ENCODE measurements at places on chromosomes 11 and 22.
A peak's percentile ranks its signal among the peaks of the same experiment; 100 is the strongest.

DNA sequence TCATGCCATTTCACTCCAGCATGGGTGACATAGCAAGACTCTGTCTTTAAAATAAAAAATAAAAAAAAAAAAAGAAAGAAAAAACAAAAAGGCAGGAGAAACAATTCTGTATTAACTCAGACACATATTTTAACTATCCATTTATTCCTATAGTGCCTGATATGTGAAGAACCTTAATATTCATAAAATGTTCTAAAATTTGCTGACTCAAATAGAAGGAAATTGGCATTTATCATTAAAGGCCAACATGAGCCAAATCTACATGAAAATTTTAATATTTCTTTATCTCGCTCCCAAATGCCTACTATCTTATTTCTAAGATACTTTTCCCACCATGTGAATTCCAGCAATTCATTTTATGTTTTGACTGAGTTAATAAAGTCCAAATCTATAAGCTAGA lies 18.9 kb downstream of the PITPNB start:
- DNase-seq = no peak

- no peak for DNase-seq
These were observed 4.9 kb downstream of the TPBGL start for GRCh38 chr11:75245356-75246005.

- DNase-seq = no peak
These were observed 7.5 kb upstream of the C11orf97 start for GRCh38 chr11:94504689-94505293.

DNA sequence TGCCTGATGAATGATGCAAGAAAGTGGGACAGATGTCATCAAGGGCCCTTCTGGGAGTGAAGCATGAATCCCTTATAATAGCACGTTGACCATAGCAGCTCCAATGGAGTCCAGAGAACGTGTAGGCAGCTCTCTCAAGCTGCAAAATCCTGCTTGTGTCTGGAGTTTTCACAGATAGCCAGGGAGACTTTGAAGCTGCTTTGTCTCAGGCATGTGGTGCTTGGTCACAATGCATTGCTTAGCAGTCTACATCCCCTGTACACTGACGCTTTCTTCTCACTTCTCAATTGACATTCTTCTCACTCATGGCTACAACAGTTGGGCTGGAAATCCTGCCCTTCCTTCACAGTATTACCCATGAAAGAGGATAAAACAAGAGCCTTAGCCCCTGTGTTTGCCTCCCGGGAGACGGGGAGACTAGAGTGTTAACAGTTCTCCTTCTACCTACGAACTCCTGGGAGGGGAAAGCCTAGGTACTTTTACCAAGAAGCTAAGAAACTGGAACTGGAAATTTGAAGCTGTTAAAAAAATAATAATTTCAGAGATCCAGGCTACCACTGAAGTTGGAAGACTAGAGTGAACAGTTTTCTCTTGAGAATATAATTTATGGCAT lies 20.7 kb upstream of the MMP7 start:
- DNase-seq = no peak

DNA sequence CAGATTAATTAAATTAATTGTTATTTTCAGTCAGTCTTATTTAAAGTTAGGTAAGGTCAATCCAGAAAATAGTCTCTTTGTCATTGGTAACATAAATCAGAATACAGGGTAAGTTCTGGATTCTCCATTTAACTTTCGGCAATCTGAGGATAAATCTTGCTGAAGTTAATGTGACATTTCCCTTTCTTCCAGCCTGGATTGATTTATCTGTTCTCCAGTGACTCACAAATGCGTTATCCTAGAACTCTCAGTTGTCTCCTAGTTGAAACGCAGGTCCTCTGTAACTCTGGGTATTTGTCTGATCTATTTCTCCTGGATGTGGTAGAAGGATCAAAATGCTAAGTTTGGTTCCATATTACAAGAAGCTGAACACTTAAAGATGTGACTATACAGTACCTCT lies 21.0 kb downstream of the OR51E1 start:
- no peak for DNase-seq

DNA sequence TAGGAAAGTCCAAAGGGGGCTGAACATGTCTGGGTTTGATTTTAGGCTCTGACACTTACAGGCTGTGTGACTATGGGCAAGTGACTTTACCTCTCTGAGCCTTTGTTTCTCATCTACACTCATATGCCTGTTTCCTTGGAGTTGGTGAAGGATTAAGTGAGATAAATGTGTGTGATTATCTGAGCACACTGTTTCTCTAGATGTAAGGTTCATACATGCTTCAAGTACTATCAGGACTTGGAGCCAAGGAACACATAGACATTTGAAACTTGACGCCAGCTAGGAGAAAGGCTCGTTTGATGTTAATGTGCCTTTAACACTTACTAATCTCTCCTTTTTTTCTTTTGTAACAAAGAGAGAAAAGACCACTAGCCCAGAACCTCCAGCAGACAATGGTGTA lies 9.7 kb downstream of the CRYBB1 start:
- DNase-seq = no peak

GRCh38 chr11:121300313-121300971 lies 7.9 kb downstream of the SC5D start:
- DNase-seq = no peak

DNA sequence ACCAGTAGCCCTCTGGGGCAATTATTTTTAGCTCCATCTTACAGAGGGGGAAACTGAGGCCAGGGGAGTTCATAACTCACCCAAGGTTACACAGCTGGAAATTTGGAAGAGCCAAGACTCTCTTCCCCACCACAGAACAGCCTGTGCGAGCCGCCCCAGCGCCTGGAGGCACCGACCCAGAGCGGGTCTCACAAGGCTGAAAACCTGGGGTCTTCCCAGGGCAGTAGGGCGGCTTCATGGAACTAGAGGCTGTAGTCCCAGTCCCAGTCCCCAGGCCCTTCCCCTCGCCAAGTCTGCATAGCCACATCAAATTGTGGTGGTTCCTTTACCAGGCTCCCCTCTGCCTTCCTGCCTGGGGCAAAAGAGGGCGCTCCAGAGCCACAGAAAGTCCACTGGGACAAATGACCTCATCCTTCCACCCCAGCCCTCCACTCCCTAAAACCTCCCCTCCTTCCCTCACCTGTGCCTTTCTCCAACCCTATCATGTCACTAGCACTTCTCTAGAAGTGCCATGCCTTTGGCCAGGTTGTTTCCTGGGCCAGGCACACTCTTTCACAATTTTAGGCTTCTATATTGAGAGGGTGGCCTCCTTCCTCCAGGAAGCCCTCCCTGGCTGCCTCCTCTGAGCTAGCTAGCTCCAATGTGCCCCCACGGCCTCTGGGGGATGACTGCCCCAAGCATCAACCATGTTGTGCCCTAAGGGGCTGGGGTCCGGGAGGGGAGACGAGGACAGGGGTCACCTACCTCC lies 15.2 kb upstream of the CDC42EP1 start:
- DNase-seq = peak; percentile 24

DNA sequence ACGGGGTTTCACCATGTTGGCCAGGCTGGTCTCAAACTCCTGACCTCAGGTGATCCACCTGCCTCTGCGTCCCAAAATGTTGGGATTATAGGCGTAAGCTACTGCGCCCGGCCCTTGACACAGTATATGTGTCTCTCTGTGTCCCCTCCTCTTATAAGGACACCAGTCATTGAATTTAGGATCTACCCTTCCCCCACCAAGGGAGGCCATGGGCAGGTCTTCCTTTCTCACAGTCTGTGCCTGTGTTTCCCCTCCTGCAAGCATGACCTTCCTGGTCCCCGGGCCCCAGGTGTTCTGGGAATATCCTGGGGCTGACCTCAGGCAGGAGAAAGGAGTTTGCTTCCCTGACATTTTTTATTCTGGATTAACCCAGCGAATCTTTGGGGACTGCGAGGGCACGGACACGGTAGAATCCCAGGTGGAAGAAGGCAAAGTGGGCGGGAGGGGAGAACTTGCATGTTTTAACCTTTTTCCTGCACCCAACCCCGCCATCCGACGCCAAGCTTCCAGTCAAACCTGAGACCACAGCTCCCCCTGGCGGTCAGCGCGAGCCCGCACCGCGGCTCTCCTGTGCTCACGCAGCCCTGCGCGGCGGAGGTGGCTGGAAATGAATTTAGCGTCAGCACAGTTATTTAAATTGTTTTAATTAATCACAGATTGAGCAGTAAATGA lies 42.1 kb upstream of the ISX start:
- peak; percentile 29 for DNase-seq

GRCh38 chr11:75474878-75475766 lies 42.1 kb upstream of the KLHL35 start:
- peak; percentile 46 for DNase-seq

- no peak for DNase-seq
These were observed 177.1 kb upstream of the RAG2 start for GRCh38 chr11:36775130-36775529.

DNA sequence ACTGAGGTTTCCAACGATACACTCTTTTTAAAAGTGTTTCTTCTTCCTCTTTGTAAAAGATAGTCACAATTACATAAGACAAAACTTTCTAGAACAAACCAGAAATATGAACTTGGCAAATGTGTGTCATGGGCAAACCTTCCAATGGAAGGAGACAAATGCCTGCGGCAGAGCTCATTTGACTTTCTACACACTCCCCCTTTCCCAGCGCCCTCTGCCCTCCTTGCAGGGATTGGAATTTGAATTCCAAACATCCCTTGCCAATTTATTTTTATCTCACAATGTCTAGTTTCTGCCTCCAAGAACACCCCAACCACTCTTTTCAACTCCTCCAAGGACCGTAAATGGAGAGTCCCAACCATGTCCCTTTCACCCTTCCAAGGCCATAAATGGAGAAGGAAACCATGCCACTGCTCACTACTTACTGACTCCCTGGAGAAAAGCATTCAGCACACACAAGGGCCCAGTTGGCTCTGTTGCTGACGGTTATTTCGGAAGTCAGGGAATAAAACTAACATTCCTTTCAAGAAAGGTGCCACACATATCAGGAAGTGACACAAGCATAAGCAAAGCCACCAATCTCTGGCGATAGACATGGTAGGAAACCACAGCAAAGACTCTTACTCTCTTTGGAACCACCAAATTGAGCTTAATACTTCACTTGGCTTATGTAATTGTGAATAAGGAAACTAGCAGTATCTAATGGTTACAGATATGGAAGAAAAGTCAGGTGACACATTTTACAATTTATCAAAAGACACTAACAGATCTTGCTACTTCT lies 15.0 kb upstream of the ESAM start:
- no peak for DNase-seq

GRCh38 chr11:86458294-86459001 lies 83.8 kb downstream of the CCDC81 start:
- DNase-seq = no peak

- no peak for DNase-seq
These were observed 94.8 kb upstream of the APOA1 start for GRCh38 chr11:116932181-116932580.

DNA sequence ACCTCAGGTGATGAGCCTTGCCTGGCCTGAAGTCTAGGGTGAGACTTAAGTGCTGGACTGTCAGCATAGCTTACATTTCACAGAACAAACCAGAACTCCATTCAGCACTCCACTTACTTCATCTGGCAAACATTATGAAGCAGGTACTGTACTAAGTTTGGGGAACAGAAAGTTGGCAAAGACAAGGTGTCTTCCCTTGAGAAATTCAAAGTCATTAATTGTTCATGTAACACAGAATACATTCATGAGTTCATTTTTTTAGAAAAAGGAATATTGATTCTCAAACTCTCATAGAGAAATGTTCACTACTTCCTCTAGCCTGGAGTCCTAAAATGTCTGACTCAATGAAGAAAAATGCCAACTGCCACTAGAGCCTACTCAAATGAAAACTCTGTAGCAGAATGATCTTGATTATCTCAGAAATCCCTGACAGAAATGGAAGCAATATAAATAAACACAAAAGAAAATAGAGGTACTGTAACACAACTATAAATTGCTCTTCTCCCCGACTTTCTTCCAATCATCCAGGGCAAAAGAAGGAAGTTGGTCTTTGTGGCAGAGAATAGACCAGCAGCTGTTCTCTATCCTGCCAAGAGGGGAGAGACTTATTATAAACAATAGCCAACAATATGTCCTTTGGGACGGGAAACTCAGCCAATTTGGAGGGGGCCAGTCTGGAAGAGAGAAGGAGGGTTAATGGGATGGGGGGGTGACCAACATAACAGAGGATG lies 129.2 kb upstream of the MTMR2 start:
- DNase-seq = no peak

GRCh38 chr11:18452927-18453326 lies 2.7 kb upstream of the LDHAL6A start:
- no peak for DNase-seq

- DNase-seq = no peak
These were observed 5.2 kb downstream of the IGSF9B start for GRCh38 chr11:133951327-133952198.

GRCh38 chr11:61049063-61049377 lies 53.3 kb upstream of the CD5 start:
- DNase-seq = no peak

GRCh38 chr11:127223026-127223425 lies 222.5 kb upstream of the KIRREL3 start:
- no peak for DNase-seq

- DNase-seq = no peak
These were observed 21.7 kb downstream of the CCDC81 start for GRCh38 chr11:86396396-86396795.

DNA sequence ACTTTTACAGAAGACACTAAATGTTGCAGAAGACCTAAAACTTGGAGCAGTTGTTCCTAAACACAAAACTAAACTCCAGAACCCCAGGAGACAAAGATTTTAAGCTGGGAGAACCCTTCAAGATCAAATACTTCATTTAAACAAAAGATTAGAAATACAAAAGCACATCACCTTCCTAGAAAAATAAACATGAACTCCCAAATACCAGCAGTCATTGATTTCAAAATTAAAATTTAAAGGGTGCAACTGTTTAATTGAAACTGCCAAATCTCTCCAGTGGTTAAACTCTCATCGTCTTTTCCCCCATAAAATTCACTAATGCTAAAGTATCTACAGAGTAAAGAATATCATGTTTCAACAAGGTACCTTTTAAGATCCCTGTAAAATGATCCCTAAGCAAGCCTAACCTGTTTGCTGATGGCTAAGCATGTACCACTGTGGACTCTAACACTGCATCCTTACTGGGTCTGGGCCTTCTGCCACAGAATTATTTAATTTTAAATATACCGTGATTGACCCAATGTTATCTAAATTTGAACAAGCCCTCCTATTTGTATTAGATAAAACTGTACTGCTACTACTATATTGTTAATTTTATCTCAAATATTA lies 53.7 kb upstream of the CCDC34 start:
- no peak for DNase-seq

DNA sequence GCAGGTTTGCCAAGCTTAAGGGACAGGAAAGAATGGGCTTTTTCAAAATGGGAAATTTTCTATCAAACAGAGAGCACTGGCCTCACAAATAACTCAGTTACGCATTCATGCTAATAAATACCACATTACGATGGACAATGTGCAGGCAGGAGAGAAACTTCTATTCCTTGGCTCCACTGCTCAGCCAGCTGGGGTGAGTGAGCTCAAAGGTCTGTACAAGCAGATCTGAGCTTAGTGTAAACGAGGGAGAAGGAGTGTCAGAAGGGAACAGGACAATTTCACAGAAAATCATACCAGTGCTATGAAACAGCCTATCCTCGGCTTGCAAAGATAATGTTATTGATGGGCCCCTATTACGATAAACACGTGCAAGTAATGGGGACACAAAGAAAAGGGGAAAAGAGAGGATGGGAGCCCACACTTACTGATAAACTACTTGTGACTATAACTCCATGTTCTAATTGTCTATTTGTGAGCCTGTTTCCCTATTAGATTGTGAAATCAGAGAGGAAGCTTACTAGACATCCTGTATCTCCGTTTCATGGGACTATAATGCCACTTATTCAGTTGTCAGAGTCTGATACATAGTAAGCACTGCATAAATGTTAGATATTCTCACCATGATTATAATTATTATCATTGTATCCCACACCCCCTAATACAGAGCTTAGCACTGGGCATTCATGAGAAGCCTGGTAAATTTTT lies 46.3 kb downstream of the AMOTL1 start:
- DNase-seq = no peak
